ENCODE measurements at places on chromosomes 7 and 10.

- no peak for DNase-seq
These were observed 36.5 kb downstream of the KLF6 start for GRCh38 chr10:3748484-3748883.

GRCh38 chr10:27359792-27360355 is 119.3 kb upstream of the ACBD5 start:
- DNase-seq: no peak

DNA sequence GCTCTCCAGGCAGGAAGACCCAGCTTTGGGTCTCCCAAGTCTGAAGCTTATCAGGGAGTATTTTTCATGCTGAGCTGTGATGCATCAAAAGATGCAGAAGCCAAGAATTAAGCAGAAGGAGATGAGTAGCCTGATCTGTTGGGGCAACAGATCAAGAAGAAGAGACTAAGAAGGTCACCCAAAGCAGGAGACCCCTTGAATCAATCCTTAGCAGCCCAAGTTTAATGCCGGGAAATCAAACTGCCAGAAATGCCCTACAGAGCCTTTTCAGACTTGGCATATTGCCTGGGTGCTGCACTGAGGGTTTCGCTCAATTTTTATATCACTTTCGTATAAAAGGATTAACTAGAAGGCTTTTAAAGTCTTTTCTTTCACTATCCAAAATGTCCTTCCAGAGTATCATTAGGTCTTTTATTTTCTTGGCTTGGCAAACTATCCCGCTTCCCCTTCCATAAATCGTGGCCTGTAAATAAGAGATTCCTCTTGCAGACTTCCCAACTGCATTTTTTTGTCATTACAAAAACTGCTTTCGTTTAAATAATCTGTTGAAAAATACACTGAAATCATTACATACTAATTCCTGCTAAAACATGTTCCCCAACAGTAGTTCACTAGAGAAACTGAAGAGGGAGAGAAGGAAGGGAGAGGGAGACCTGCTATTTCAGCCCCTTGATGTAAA is 49.0 kb upstream of the STK17A start:
- DNase-seq: no peak

DNA sequence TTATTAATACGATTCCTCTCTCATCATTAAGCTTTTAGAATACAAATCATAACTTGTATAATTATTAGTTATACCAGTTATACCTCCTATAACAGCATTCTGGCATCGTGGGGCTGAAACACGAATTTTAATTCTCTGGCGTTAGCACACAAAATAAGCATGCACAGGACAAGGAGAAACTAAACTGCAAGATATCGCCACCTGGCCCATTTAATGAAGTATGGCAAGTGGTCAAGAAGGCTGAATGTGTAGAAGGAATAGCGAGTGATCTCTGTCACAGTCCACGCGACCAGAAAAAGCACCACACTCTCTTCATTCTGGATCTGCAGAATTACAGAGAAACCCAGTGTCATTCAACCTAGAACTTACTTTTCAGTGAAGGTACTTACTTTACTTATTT is 18.1 kb downstream of the HACD1 start:
- DNase-seq: peak; percentile 38

GRCh38 chr7:68209486-68209885 is 1212.9 kb downstream of the TYW1 start:
- DNase-seq: no peak

- DNase-seq: no peak
These were observed 61.9 kb upstream of the OPN4 start for GRCh38 chr10:86592413-86592812.

GRCh38 chr10:132263866-132264265 is 43.9 kb downstream of the STK32C start:
- no peak for DNase-seq

DNA sequence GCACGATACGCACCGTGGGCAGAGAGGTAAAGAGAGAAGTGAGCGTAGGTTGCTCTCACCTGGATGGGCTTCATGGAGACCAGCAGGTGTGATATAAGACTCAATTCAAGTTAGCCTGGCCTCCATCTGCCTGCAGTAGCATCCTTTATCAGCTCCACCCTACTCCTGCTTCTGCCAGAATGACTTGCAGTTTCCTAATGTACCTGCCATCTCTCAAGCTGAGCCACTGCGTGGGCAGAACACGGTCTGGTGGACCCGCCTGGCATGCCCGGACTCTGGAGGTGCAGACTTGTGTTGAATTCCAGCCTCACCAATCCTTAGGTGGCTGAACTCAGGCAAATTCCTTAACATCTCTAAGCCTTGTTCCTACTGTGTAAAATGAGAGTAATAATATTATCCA is 64.3 kb downstream of the STEAP1B start:
- no peak for DNase-seq

DNA sequence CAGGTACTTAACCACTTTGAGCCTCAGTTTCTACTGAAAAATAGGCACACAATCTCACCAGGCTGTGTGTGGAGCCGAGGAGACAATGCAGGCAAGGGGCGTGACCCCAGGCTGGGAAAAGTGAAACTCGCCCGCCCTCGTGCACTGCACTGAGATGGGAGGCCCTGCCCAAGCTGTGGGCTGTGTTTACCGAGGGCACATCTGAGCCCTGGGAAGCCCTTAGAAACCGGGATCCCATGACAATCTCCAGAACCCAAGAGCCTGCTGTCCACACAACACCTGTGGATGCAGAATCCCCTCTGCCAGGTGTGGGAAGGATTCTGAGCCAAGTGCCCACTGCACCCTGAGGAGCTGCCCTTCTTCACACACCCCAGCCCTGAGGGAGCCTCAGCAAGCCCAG is 198.3 kb downstream of the GRID1 start:
- no peak for DNase-seq

GRCh38 chr7:135575296-135575695 is 17.6 kb downstream of the NUP205 start:
- no peak for DNase-seq

GRCh38 chr7:30202671-30203070 is 67.9 kb downstream of the MTURN start:
- no peak for DNase-seq

GRCh38 chr10:100483876-100484666 is 21.3 kb downstream of the WNT8B start:
- DNase-seq: no peak

- DNase-seq: no peak
These were observed 15.0 kb upstream of the MYH16 start for GRCh38 chr7:99257675-99258074.

DNA sequence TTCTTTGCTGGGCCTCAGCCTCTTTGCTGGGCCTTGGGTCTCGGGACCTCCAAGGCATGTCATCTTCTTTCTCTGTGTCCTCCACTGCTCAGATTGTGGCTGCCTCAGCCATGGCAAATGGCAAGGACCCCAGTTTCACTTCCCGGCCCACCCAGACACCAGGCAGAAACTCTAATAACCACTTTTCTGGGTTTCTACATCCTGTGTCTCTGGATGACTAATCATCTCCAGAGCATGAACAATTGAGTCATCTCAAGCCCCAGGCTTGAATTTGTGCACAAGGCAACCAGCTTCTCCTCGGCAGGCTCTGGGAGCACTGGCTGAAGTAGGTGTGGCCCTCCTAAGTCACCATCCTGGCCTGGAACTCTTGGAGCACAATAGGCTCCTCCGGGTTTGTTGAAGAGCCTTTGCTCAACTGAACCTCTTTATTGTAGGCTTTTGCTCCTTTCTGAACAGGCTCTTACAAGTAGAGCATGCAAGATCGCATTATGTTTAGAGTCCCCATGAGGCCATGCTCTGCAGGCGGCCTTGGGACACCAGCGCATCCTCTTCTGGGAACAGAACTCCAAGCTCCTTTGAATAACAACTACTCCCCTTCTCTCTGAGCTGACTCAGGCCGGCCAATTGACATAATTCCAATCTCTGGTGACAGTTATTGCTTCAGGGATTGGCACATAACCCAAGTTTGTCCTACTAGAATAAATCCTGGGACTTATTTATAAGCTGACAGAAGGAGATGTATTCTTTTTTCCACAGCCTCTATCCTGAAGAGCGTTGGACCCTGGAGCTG is 218.1 kb downstream of the WDR11 start:
- DNase-seq: no peak
